ENCODE measurements at places on chromosomes 16 and 17.

GRCh38 chr17:79969906-79970305 is 65.8 kb downstream of the TBC1D16 start:
- DNase-seq = no peak

DNA sequence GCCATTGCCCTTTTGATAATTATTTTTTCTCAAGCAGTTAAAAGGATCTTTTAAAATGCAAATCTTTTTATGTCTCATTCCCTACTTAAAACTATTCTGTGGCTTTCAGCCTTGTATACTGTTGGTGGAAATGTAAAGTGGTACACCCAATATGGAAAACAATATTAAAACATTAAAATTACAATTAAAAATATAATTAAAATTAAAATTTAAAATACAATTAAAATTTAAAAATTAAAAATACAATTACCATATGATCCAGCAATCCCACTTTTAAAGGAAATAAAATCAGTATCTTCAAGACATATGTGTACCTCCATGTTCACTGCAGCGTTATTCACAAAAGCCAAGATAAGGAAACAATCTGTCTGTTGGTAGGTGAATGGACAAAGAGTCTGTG is 340.8 kb upstream of the TOM1L1 start:
- no peak for DNase-seq

DNA sequence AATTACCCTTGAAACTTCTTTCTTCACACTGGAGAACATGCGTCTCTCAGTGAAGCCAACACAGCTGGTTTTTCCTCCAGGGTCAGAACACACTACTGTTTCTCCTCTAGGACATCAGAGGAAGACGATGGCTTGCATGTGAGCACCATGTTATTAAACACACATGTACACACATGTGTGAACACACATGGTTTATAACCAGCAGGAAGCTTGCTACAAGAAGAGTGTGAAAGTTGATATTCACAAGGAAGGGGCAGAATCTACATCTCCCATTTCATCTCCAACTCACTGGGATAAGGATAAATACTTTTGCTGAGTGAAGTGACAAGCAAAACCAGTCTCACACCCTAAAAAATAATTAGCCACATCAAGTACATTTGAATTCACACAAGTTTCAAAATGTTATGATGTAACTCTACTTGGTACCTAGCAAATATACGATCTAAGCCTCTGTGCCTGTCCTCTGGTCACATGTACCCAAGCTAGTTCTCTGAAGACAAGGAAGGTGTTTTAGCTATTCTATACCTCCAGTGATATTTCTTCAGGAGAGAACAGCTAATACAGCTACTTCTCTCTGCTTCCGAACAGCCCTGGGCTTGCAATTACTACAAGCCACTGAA is 127.7 kb downstream of the PARN start:
- DNase-seq = no peak

DNA sequence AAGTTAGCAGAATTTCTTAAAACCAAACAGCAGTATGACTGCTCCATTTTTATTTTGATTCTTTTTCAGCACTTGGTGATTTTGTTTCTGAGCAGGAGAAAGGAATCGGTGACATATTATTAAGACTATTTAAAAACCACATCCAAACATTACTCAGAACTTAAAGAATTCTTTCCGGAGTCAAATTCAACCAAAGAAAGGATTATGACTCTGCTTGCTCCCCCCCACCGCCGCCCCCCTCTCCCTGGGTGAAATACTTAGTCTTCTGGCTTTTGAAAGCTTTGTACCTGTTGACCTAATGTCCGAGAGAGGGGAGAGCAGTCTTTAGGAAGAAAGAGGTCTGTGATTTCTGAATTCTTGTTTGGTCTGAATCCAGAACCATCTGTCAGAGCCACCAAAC is 17.9 kb upstream of the COL1A1 start:
- DNase-seq = no peak

DNA sequence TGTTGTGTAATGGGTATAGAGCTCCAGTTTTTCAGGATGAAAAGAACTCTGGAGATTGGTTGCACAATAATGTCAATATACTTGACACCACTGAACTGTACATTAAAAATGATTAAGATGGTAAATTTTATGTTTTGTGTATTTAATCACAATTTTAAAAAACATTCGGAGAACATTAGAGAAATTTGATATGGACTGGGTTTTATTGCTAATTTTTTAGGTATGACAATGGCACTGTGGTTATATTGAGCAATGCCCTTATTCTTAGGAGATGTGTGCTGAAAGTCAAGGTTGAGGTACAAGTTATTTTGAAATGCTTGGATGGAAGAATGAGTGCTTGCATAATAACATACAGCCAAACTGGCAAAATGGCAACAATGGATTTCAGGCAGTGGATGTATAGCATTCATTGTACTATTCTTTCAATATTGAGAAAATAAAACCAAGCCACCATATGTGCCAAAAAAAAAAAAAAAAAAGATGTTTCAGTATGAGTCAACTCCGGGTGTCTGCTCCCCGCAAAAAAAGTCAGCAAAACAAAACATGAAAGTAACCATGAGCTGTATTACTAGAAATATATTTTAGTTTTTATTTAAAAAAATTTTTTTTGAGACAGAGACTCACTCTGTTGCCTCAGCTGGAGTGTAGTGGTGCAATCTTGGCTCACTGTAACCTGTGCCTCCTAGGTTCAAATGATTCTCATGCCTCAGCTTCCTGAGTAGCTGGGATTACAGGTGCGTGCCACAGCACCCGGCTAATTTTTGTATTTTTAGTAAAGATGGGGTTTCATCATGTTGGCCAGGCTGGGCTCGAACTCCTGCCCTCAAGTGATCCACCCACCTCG is 19.8 kb downstream of the HOXB1 start:
- DNase-seq = no peak

DNA sequence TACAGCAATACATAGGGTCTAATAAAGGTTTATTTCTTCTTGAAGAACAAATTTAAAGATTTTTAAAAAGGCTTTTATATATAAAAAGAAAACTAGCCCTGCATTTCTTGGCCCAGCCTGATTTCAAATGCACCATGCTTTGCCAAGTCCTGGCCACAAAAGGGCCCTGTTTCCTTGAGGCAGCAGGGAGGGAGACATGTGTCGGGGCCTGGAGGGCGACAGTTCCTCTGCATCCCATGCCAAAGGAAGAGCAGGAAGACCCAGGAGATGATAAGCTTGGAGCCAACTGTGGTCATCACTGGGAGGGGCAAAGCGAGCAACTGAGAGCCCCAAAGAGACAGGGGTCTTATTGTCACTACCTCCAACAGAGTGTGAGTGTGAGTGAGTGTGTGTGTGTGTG is 571.5 kb upstream of the PSMD7 start:
- peak; percentile 46 for DNase-seq

DNA sequence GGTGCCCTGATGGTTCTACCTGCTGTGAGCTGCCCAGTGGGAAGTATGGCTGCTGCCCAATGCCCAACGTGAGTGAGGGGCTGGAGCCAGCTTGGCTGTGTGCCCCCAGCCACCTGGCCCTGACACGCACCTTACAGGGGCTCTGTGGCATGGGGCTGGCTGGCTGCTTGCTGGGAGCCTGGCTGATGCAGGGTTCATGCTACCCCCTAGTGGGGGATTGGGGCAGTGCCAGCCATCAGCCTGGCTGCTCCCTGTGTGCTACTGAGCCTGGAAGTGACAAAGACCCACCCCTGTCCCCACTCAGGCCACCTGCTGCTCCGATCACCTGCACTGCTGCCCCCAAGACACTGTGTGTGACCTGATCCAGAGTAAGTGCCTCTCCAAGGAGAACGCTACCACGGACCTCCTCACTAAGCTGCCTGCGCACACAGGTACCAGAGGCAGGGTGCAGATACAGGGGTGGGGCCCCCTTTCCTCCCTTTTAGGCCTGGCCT is 5.7 kb downstream of the GRN start:
- peak; percentile 62 for DNase-seq

GRCh38 chr16:79372503-79373184 is 227.9 kb downstream of the MAF start:
- DNase-seq = no peak

- no peak for DNase-seq
Observed at GRCh38 chr17:4598776-4599504, 14.6 kb downstream of the SMTNL2 start.

DNA sequence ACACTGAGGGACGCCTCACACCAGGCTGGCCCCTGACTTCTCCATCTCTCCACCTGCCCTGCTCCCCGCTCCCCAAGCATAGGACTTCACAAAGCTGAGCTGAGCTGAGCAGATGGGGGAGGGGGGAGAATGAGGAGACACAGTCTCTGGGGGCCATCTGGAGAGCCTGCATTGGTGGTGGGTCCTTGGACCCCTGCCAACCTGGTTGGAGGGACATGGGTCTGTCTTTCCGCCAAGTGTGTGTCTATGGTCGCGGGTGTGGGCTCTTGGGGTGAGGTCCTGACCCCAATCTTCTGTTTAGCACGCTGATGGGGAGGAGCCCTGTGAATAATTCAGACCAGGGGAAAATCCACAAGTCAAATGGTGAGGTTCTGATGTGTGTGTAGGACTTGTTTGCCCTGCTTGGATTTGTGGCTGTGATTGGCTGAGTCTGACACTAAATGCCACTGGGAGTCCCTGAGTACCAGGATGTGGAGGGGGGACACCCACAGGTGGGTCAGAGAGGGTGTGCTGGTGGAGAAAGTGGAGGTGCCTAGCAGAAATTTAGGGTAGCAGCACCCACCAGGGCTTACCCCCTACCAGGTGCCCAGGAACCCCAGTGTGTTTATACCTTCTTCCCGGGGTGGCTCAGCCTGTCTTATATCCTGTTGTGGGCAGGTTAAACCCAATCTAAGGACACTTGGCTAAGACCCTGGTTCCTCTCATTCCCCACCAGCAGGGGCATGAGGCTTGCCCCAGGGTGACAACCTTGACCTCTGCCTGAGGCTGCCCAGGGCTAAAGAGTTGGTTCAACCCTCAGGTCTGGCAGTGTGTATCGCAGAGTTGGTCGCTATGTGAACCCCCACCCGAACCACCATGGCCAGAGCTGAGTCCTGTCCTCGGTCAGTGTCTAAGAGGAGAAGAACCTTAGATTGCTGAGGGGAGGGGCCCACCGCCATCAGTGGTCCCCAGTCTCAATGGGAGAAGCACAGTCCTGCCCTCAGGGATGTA is 2.1 kb downstream of the FMNL1 start:
- DNase-seq = no peak

DNA sequence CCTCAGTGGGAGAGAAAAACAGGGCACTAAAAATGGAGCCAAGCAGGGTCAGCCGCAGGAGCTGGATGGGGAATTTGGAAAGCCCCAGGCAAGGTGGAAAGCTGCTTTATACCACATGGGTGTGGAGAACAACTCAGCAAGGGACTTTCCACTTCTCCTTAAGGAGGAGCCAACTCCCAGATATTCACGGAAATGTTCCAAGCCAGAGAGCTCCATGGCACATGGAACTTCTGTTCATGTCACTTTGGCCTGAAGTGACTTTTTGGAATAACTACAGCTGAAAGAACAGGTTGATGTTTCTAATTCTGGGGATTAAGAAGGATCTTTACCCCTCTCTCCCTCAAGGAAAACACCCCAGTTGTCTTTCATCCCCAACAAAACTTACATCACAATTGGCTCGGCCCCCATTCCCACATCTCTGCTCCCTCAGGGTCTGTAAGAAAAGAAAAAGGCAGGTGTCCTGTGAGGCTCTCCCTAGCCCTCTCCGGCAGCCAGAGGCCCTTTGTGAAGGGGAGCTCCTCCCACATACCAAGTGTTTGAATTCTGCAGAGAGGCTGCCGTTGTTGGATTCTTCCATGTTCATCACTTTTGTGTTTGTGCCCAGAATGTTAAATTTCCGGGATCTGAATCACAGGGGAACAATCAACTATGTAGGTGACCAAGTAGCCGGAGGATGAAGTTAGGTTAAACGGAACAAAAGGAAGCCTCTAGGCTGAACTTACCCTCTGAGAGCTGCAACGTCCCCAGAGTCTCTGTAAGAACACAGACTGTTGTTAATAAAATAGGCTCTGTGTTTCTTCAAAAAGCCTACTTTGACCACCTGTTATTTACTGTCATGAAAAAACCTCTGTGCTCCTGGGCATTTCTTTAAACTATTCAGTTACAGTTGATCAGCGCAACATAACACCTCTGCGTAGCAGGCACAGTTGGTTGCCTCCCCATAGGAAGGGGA is 41.0 kb downstream of the STAT5A start:
- DNase-seq = no peak

GRCh38 chr17:9350080-9350479 is 225.5 kb downstream of the STX8 start:
- DNase-seq = no peak

All from globus pallidus (tissue), 1 donor.